ENCODE measurements at places on chromosomes 4 and X.

- DNase-seq, result no peak
These were observed 15.3 kb downstream of the RNF4 start for GRCh38 chr4:2484185-2484584.

DNA sequence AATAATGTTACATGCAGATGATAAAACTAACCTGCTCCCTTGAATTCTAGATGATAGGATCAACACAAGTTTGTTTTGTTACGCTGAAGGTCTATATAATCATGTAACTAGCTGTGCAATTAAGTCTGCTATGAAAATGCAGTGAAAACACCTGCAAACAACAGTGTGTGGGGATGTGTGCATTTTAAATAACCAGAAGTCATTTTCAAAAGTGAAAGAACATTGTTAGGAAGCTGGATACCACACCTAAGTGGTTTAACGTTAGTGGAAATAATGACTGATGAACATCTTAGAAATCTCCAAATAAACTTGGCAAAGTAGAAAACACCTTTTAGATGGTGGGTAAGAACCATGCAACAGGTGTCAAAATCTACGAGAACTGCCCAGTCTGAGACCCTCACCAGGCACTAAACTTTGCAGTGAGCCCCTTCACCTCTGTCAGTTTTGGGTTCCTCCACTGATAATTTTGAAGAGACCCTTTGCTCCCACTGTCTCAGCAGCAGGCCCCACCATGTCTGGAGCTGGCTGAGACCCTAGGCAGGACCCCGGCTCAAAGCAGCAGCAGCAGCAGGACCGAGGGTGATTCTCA lies 36.6 kb downstream of the CHST7 start:
- no peak for DNase-seq

- no peak for DNase-seq
These were observed 691 bp downstream of the MAGED1 start for GRCh38 chrX:51893931-51894696.

- no peak for DNase-seq
These were observed 28.8 kb upstream of the SCOC start for GRCh38 chr4:140344621-140345020.

DNA sequence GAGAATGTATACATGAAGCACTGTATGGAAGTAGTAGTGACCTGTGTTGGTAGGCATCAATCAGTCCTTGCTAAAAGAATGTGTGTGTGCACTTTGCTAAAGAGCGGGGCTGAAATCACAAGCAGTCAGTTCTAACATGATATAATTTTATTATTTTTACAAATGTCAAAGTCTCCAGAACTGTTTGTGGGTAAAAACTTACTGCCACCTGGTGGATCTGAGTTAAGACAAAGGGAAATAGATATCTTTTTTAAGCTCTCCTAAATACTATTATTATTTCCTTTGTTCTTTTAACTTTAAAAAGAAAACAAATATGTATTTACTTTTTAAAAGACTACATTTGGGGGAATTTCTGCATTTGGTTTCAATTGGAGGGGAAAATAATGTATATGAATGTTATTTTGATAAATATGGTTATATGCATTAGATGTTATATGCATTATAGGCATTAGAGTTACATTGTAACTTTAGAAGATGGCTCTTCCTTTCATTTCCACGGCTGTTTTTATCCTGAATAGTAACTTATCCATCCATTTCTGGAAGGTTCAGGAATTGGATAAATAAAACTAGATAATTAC lies 7.8 kb upstream of the CLOCK start:
- DNase-seq, result no peak

DNA sequence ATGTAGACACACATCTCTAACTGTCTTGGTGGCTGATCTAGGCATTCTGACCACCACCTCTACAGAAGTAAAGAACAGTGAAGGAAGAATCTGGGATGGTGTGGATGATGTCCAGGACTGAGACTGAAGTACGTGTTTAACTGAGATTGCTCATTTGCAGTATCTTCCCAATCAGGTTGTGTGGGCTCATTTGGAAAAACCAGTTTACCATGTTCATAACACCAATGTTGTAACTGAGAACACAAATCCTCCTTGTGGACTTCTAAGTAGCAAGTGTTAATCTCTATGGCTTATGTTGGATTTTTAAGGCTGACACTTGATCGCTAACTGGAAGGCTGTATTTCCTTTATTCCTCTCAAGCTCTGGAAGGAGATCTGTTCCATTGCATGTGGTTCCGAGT lies 144.7 kb downstream of the ZNF518B start:
- no peak for DNase-seq

DNA sequence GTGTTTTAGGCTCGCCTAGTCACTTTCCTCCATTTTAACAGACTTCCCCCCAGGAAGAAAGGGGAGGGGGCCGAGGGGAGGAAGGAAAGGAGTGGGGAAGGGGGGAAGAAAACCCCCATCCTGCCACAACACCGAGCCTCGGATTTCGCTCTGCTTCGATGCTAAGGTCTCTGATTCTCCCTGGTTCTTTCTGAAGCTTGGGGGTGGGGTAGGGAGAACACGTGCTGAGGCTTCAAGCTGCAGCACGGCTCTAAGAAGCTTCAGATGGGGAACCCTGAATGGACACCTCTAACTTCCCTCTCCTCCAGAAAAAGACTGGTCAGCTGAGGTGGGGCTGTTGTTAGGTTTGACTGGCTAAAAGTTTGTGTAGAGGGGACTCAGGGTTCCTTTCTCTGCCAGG lies 61.8 kb downstream of the RHOH start:
- no peak for DNase-seq

DNA sequence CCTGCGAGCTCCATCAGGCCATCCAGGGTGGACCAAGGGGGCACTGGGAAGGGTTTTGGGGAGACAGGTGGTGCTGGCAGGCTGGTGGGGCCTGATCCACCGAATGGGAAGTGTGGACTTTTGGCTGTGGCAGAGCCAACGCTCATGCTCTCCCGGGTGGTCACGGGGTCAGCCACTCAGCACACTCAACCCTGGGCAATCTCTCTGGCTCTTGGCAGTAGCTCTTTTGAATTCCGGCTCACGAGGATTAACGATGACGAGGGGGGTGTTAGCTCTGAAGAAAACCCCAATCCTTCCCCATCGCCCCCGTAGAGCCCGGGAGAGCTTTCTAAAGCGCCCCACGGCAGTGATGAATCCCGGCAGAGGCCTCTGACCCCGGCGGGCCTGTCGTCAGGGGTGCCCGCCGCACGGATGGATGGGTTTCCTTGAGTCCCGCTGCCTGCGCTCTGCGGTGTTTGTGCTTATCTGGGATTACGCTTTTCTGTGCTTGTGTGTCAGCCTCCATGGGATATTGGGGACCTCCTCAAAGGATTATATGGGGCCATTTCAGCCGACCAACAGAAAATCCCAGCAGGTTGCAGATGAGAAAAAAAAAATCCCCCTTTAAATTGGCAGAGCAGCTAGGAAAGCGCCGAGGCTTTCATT lies 156.8 kb upstream of the PSAPL1 start:
- no peak for DNase-seq

GRCh38 chr4:185346975-185347601 lies 48.6 kb downstream of the LRP2BP start:
- DNase-seq, result no peak

DNA sequence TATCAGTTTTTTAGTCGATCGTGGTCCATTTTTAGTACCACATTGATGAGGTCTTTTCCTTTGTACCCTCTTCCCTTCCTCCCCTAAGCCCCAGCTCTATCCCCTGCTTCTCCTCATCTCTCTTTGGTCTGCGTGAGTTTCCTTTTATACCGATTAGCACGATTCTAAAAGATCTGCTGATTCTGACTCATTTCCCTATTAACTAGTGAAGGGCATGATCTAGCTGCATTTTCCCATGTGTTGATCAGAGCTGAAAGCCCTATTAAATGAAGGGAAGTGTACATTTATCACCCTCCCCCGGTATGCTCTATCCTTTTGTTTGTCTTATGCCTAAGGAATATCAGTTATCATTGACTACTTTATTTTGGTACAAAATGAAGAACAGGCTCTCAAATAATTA lies 181.7 kb upstream of the NPY2R start:
- DNase-seq, result no peak

GRCh38 chrX:153628129-153628528 lies 18.9 kb upstream of the DUSP9 start:
- no peak for DNase-seq

DNA sequence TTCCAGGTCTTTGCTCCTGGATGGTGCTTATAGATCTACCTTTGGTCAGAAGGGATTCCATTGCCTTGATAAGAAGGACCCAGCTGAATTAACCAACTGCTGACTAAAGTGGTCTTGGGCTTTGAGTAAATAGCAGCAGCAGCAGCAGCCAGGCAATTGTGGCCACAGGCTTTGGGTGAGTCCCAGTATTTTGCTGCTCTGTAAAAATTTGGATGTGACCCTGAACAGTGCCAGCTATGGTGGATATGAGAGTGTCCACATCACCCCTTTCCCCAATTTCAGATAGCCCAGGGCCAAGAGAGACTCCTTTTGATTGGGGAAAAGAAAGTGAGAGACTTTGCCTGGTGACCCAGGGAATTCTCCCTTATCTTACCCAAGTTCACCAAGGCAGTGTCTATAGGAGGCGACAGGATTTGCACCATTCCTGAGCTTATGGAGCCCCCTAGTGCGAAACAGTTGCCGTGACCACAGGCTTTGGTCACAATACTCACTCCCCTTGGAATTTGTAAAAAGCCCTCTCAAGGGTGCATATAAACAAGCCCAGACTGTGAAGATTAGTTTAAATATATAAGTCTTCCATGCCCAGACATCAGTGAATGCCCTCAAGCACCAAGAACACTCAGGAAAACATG lies 518.0 kb downstream of the TMA16 start:
- no peak for DNase-seq

DNA sequence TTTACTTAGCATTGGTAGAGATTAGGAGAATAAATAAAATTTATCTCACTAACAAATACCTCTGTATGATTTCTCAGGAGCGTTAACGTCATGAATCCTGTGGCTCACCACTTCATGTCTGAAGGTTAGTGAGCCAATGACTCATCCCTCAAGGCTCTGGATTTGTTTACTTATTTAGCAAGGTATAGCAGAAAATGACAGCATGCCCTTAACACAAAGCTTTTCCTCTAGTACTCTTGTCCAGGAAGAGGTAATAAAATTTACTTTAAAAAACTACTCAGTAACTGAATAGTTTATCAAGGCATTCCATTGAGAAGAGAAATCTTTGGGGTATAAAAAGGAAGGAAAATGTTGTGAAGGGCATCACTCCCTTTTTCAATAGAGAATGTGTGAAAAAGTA lies 823.8 kb downstream of the CCSER1 start:
- DNase-seq, result no peak

DNA sequence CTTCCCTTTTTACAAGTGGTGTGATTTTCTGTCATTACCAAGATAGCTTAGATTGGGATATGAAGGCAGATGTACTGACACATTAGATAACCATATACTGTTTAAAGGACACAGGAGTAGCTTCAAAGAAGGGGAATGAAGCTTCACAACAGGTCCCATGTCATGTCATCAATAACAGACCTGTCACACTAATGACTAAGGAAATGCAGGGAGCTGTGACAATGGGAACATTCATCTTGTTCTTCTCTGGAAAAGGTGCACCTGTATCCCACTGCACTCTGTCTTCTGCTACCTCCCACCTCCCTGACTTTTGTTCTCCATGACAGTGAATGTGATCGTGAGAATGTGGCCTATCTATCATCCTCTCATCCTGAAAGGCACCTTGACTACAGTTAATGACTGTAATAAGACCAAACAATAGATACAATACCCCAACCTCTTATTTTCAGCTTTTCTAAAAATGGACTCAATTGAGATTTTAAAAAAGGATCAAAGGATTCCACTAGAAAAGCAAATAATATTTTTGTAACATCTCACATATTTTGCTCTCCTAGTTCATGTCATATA lies 472.5 kb downstream of the STPG2 start:
- no peak for DNase-seq

- no peak for DNase-seq
These were observed 382.0 kb downstream of the RAPGEF2 start for GRCh38 chr4:159484864-159485263.
